ENCODE measurements at places on chromosomes 16 and 17.

DNA sequence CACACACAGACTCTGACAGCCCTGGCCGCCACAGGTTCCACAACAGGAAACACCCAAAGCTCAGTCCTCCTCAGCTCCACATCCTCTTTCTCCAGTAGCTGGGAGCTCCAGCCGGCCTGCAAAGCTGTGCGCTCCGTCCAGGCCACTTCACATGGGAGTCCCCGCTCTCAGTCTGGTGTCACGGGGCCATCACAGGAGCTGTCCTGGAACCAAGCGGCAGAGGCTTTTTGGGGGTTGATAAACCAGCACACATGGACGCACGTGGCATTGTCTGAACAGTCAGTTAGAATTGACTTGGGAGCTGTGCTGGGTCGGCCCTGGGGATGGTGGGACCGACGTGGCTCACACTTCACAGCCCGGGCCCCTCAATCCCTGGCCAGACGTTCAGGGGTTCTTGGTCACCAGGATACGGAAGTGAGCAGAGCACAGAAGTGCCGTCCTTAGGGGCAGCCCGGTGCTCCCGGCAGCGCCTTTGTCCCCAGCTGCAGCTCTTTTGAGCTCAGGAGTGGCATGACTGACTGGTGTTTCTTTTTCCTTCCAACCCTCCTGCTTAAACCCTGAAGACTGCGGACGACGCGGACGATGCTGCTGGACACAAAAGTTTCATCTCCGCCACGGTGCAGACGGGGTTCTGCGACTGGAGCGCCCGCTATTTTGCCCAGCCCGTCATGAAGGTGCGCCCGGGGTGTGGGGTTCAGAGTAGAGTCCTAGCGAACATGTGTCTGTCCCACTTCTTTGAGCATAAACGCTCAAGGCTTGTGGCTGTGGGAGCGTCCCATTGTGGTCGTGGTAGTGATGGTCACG is 66.6 kb upstream of the CHMP6 start:
- no peak for DNase-seq

- DNase-seq = no peak
Observed at GRCh38 chr16:1089439-1089821, 6.6 kb downstream of the C1QTNF8 start.

DNA sequence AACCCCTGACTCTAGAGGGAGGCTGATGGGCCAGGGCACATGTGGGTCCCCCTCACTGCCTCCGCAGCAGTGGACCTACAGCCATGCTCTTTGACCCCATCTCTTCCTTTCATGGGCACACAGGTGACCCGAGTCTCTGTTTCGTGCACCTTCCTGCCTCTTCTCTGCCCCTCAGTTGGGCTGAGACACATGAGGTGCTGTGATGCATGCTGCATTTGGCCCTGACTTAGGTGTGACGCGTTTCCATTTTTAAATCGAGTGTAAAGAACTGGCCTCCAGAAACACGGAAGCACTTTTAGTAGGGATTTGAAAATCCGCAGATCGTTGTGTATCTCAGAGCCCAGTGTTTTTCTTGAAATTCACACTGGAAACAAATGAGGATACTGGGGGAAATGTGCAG is 24.6 kb downstream of the C16orf90 start:
- no peak for DNase-seq

GRCh38 chr16:4486126-4486893 is 10.1 kb downstream of the HMOX2 start:
- DNase-seq = no peak

GRCh38 chr16:83806036-83806435 is 1.7 kb upstream of the HSBP1 start:
- peak; percentile 52 for DNase-seq

- DNase-seq = no peak
Observed at GRCh38 chr16:84663433-84664101, 15.3 kb downstream of the KLHL36 start.

DNA sequence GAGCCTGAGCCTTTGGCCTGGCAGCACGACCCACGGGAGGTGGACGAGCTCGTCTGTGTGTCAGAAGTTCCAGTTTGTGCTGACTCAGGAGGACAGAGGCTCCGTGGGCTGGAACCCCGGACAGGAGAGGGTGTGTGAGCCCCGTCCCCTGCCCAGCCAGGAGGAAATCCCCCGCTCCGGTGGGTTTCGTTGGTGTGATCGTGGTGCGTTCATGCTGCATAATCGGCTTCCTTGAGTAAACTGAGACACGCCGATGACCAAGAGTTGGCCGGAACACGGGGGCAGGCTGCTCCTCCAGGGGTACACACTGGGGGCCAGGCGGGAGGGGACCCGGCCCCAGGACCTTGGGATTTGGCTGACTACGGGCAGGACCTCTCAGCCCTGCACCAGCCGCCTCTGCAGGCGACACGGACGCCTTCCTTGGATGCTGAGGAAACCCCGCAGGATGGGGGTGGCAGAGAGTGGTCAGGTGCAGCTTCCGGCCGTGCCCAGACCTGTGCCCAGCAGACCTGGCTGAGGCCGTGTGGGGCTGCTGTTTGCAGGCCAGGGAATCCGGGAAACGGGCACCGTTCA is 8.5 kb downstream of the METRNL start:
- no peak for DNase-seq

DNA sequence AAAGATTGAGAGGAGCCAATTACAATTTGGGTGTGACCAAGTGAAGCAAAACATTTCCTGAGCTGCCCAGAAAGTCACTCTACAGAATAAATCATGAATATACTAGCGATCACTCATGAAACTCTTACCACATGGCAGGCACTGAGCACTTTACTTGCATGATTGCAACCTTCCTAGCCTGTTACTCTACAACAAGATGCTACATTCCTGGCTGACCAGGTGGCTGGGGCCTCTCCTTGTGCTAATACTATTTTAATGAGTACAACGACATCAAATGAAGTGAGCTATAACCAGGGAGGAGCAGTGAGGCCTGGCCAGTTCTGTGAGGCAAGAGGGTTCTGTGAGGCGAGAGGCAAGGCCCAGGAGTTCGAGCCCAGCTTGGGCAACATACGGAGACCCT is 75.2 kb downstream of the CPPED1 start:
- no peak for DNase-seq

DNA sequence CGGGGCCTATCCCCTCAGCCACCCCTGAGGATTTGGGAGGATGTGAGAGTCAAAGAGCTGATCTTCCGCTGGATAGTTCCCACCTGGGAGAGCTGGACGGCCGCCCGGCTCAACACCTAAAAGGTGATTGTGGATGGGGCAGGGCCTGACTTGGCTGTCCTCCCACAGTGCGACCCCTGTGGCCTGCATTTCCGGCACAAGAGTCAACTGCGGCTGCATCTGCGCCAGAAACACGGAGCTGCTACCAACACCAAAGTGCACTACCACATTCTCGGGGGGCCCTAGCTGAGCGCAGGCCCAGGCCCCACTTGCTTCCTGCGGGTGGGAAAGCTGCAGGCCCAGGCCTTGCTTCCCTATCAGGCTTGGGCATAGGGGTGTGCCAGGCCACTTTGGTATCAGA is 4.5 kb downstream of the BCL6B start:
- no peak for DNase-seq

- no peak for DNase-seq
Observed at GRCh38 chr17:64172510-64172909, 42.6 kb upstream of the ERN1 start.

DNA sequence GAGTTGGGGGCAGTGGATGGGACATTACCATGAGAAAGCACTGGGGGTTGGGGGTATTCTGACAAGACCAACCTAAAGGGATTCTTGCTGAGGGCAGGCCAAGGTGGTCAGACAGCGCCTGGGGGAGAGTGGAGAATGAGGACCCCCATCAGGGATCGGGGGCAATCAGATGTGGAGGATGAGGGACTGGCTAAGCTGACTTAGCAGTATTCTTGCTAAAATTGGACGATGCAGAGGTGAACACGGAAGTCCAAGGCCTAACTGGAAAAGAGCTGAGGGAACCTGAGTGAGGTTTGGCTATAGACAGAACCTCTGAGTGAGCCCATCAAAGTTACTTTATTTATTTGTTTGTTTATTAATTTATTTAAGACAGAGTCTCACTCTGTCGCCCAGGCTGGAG is 9.2 kb downstream of the QPRT start:
- no peak for DNase-seq

DNA sequence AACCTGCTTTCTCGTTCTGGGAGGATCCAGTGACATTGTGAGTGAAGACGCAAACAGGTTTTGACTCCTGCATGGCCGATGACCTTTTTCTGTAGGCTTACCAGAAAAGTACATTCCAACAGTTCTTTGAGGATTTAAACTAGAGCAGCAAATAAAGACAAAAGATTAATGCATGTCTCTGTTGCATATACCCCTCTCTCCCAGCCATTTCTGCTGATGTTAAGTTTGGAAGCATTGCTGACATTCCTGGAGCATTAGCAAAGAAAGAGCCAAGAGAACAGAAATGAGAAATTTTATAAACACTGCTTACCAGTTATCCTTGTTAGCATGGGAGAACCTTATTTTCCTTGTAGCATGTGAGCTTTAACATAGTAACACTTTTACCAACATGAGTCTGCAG is 49.3 kb downstream of the SIAH1 start:
- no peak for DNase-seq

DNA sequence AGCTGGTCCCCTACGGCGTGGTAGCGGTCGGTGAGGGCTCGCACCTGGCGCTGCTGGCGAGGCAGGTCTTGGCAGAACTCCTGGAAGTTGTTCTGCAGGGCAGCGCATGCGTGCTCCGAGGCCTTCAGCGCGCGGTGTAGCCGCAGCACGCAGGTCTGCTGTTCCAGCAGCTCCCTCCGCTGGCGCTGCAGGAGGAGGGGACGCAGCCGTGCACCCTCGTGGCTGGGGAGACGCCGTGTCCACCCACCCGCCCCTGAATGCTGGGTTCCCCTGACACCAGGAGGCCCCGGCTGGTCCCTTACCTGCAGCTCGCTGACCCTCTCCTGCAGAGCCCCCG is 12.2 kb downstream of the EVPL start:
- DNase-seq = no peak

- no peak for DNase-seq
Observed at GRCh38 chr16:86252596-86252995, 257.7 kb upstream of the FOXF1 start.

- no peak for DNase-seq
Observed at GRCh38 chr17:50926523-50926922, 60.4 kb upstream of the TOB1 start.

DNA sequence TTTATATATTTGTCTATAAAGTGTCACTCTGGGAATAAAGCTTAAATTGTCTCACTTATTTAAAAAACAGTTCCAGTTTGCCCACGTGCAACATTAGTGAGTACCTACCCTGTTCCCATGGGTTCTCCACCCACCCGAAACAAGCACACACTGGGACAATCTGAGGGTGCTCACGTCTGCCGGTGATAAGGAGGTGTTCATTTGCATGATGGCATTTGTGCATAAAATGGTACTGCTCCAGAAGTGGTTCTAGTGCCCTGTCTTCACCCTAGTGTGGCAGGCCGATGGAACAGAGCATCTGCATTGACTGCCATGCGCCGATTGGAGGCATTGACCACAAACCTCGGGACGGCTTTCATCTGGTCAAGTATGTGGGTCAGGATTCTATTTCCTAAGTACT is 35.6 kb upstream of the ENDOV start:
- no peak for DNase-seq

- DNase-seq = no peak
Observed at GRCh38 chr16:8878523-8878911, 3.6 kb upstream of the LITAFD start.

GRCh38 chr16:89955001-89955685 is 6.6 kb downstream of the DEF8 start:
- DNase-seq = no peak

DNA sequence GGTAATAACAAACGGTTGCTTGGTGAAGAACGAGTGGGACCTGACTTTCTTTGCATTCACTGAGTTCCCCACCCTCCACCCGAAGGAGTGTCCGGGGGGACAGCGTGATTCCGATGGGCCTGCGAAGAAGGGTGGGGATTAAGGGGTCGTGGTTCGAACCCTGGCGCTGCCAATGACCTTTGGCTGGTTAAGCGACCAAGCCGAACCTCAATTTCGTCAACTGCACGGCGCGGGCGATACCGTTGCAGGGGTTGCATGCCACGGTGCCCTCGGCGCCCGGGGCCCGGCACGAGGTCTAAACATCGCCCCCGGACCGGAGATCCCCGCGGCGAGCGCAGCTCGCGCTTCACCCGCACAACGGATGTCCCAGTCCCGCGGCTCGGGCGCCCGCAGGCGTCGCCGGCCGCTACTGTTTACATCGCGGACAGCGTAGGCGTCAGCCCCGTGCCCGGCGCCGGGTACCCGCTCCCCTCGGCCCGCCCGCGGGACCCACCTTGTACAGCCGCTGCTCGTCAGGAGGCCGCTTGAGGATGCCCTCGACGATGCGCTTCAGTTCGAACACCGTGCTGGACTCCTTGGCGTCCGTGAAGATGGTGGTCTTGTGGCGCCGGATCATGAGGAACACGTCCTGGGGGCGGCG is 460 bp downstream of the ELOB start:
- DNase-seq = no peak

DNA sequence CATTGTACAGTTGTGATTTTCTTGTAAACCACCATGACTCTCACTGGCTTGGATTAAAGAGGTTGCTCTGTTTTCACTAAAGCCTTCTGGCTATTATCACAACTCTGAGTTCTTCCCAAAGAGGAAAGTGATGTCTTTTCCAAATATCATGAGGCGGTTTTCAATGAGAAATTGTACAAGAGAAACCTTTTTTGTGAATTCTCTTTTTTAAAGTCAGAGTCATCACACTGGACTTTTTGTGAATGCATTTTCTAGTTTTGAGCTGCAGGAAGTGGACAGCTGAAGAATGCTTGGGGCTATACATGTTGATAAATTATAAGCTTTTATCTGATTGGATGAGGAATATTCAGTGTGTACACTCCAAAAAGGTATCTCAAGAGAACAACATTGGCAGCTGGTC is 100.2 kb downstream of the PHKB start:
- no peak for DNase-seq

DNA sequence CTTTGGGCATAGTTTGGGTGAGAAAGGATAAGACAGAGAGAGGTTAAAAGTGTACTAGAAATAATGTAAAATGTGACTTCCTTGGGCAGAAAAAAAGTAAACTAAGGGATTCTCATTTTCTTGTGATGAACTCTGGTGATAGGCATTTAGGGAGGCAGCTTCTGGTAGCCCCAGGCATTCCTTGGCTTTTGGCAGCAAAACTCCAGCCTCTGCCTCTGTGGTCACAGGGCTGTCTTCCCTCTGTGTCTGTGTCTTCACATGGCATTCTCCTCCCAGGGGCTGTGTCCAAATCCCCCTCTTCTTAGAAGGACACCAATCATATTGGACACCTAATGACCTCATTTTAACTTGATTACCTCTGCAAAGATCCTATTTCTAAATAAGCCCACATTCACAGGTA is 54.7 kb downstream of the HS3ST3B1 start:
- no peak for DNase-seq

DNA sequence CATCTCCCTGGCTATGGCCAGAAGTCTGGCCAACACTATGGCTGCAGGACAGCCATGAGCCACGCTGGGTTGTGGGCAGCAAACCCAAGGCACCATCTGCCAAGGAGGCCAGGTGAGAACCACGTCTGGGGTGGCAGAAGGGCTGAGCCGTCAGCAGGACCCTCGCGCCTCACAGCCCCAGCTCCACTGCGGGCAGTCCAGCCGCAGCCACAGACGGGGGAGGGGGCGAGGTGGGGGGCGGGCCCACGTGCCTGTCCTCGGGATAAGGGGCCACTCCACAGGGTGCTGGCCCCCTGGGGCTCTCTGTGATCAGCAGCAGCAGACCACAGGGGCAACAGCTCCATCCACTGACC is 6.5 kb upstream of the BAIAP2 start:
- DNase-seq = no peak

GRCh38 chr16:55605754-55606336 is 39.4 kb downstream of the CAPNS2 start:
- DNase-seq = no peak

GRCh38 chr16:51635181-51635580 is 484.1 kb upstream of the SALL1 start:
- DNase-seq = no peak

GRCh38 chr17:72794152-72794551 is 298.3 kb downstream of the SLC39A11 start:
- no peak for DNase-seq
